ENCODE measurements at places on chromosomes 12 and 14.

GRCh38 chr12:102479099-102479885, 1.1 kb downstream of the IGF1 start:
- DNase-seq: no peak

- no peak for DNase-seq
These were observed 216.5 kb downstream of the CHST11 start for GRCh38 chr12:104673294-104673693.

DNA sequence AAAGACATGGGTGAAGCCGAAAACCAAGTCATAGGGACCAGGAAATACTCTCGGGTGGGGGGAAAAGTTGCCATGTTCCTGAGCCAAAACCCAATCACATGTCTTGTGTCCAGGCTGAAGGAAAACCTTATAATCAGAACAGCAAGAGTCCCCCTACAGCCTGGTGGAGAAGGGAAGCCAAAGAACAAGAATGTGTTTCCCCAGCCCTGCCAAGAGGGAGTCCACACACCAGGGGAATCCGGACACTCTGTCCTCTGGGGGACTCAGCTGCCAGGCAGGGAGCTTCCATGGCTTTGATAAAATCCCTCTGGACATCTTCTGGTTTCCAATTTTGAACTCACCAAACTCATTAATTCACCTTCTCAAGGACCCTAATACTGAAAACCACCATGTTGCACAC, 273.0 kb downstream of the FOXN3 start:
- DNase-seq: no peak

DNA sequence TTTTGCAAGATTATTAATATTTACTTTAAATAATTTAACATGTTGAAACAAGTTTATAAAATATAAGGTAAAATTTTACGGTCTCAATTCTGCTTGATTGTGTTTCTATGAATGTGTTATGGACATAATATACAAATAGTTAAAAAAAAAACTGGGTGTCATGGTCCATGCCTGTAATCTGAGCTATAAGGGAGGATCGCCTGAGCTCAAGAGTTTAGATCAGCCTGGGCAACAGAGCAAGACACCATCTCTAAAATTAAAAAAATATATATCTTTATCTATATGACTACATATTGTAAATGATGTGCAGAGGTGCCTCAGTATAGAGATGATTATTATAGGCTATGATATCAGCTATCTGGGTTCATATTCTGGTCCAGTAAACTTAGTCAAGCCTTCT, 9.9 kb downstream of the PAPOLA start:
- DNase-seq: no peak

- DNase-seq: no peak
These were observed 11.0 kb upstream of the MMP17 start for GRCh38 chr12:131817241-131817640.
